Esophagus muscularis mucosa (tissue), 4 donors: ENCODE measurements at places on chromosomes 12 and 14.

DNA sequence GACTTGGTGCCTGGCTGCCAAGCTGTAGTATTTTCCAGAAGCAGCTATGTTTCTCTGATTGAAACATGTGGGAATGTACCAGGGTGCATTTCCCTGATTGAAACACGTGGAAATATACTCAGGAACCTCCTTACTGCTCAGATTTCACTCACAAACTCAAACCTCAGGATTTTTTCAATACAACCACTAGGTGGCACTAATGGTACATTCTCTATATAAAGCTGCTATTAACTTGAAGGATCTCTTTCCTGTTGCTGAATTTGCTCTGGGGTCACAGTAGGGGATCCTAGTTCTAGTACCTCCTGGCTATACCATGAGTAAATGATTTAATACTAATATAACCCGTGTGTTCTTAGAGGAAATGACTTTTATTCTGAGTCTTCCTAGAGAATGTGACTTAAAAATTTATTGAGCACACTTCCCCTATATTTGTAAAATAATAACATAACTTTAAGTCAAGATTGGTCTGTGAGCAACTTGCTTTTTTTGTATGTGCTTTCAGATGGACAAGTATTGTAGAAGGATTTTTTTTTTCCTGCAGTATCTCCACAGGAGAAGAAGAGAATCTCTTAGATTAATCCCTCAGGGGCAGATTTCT is 173.8 kb upstream of the MIS18BP1 start:
- no peak for DNase-seq

- DNase-seq = no peak
Measured at GRCh38 chr12:90621927-90622326, 333.0 kb downstream of the CCER1 start.

- DNase-seq = no peak
Measured at GRCh38 chr14:41960281-41960680, 353.6 kb downstream of the LRFN5 start.

GRCh38 chr12:92730758-92731157 is 28.0 kb downstream of the PLEKHG7 start:
- no peak for DNase-seq

DNA sequence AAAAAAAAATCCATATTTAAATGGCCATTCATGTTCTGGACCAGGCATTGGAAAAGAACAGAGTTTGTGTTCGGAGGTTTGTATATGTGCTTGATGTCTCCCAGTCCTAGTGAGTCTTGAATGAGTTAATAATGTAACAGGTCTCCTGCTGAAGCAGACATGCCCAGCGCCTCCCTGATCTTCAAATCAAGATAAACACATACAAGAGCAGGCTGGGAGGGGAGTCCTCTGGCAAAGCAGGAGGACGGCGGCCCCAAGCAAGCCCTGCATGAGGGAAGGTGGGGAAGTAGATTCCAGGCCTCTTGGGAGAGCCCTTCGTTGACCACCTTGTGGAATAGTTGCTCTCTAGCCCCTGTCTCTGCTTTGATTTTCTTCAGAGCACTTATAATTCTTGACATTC is 156.3 kb downstream of the ZFP36L1 start:
- no peak for DNase-seq

DNA sequence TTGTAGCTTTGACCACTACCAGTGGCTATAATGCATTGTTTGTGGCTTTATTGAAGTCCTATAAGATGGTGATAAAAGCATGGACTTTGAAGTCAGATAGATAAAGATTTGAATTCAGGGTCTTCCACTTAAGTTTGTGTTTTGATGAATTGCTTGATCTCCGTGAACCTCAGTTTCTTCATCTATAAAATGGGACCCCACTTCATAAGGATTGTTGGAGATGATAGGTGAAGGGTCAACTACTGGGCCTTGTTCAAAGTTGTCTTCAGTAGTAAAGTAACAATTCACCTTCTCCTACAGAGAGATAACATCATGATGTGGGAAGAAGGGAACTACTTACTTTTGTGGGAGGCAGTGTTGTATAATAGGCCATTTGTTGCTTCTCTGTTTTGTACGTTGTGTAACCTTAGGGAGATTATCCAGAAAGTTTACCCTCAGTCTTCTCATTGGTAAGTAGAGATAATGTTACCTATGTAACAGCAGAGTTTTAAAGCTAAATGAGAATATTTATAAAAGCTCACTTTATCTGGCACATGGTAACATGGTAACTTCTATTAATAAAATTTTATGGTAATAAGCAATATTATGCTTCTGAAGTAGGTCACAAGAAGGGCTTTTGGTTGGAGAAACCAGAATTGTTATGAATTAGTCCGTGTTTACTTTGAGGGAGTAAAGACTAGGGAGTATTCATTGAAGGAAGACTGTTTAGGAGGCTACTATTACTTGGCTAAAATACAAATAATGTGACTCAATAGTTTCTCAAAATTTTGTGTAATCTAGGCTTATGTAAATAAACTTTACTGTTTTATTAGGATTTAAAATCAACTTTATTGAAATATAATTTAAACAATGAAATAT is 15.1 kb downstream of the ADIPOR2 start:
- DNase-seq = no peak

DNA sequence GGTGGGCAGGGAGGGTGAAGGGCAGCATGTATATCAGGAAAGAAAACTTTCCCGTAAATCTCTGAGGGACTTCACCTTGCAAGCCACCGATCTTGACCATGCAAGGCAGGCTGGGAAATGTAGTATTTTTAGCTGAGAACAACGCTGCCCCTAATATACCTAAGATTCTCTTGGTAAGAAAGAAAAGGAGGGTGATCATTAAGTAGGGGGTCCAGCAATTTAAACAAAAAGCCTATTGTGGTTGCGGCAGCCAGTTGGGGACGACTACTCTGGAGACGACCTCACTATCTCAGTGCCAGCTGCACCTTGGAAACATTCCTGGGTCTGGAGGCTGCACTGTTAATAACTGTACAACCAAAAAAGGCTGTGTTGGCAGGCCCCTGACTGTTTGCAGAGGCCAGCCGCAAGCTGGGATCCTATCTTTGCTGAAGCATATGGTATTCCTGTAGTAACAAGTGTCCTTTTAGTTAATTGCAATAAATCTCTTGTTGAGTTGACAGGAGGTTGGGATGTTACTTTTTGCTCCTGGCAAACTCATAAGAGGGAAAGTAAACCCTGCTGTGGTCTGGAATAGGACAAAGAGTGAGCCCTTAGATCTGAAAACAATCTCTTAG is 6.4 kb downstream of the APOLD1 start:
- DNase-seq = no peak

- DNase-seq = no peak
Measured at GRCh38 chr12:109307051-109307450, 2.0 kb downstream of the FOXN4 start.

DNA sequence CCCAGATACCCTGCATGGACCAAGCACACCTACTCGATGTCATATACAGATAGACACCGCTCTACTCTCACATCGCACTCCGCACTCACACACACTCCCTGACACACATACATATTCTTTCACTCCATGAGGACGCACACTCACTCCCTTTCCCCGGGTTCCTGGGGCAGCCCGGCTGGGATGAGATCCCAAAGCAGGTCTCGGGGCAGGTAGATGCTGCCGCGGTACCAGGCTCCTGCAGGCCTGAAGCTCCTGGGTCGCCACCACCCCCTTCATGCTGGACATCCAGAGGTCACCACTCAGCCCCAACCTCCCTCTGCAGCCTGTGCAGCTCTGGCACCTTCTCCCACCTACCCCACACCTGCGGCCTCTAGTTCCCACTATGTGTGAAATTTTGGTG is 2.3 kb downstream of the C1QL4 start:
- peak; percentile 75 for DNase-seq

GRCh38 chr14:29584992-29585391 is 342.7 kb downstream of the PRKD1 start:
- DNase-seq = no peak

DNA sequence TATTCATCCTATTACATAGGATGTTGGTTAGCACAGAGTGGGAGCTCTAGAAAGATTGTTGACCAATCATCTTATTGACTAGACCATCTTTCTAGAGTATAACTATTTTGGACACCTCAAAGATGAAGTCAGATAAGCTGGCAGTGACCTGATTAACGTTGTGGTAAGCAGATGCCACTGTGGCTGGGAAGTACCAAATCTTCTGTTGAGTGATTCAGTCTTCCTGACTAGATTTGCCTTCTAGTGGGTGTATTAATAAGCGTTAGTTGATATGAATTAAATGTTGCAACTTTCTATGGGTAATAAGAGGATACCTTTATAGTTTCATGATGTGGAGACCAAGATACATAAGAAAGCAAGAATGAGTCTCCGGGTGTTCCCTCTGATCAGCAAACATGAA is 51.2 kb upstream of the HELB start:
- no peak for DNase-seq

GRCh38 chr12:31316891-31317290 is 9.1 kb downstream of the SINHCAF start:
- DNase-seq = no peak

DNA sequence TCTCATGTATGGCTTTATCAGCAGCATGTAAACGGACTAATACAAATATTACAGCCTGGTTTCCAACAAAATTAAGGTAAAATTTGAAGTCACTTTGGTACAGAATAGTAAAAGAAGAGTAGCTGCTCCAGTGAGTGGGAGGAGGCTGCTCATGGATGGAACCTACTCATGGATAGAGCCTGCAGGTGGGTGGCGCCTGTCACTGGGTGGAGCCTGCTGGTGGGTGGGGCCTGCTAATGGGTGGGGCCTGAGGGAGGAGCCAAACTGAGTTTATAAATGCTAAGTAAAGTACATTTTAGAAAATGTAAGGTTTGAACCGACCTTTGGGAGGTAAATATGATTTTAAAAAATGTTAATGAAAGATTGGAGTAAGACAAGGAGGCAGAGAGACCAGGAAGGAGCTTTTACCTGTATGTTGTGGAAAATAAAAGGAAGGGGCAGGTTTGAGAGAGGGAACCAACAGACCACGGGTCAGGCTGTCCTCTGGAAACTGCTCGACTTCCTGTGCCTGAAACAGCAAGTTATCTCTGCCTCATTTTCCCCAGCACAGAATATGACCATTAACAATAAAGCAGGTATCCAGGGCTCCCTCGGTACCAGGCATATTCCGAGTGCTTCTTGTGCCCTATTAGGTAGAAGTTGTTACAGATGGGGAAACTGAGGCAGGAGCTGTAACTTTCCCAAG is 55.9 kb upstream of the SEL1L start:
- DNase-seq = no peak

- DNase-seq = no peak
Measured at GRCh38 chr12:131618303-131618658, 92.6 kb upstream of the SFSWAP start.

GRCh38 chr12:65695113-65695865 is 129.0 kb upstream of the HMGA2 start:
- DNase-seq = no peak

GRCh38 chr12:21542403-21542802 is 16.3 kb downstream of the SPX start:
- no peak for DNase-seq

- DNase-seq = no peak
Measured at GRCh38 chr12:100661300-100661951, 87.9 kb downstream of the GAS2L3 start.

GRCh38 chr12:64580681-64581080 is 29.6 kb upstream of the RASSF3 start:
- no peak for DNase-seq

- no peak for DNase-seq
Measured at GRCh38 chr14:36467332-36467731, 52.7 kb downstream of the NKX2-1 start.

GRCh38 chr12:133202493-133203343 is 21.4 kb downstream of the ZNF268 start:
- no peak for DNase-seq

- DNase-seq = no peak
Measured at GRCh38 chr14:44428231-44428945, 78.7 kb downstream of the FSCB start.

- DNase-seq = no peak
Measured at GRCh38 chr12:128425666-128426331, 158.8 kb downstream of the TMEM132C start.

DNA sequence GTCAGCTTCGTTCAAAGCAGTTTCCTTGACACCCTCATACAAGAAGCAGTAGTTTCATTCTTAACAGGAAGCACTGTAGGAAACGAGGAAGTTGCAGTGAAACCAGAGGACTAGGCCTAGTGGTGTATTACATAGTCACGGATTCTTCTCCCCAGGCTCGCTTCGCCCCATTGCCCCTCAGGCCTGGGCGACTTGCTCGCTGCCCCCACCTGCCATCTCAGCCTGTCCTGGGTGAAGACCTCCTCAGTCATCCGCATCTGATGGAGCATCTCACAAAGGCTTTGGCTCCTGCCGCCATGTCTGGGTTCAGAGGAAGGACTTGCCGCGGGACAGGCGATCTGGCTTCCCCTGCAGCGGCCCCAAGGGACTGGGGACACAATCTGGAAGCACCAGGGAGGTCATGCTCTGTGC is 93.5 kb downstream of the LMNTD1 start:
- peak; percentile 64 for DNase-seq

DNA sequence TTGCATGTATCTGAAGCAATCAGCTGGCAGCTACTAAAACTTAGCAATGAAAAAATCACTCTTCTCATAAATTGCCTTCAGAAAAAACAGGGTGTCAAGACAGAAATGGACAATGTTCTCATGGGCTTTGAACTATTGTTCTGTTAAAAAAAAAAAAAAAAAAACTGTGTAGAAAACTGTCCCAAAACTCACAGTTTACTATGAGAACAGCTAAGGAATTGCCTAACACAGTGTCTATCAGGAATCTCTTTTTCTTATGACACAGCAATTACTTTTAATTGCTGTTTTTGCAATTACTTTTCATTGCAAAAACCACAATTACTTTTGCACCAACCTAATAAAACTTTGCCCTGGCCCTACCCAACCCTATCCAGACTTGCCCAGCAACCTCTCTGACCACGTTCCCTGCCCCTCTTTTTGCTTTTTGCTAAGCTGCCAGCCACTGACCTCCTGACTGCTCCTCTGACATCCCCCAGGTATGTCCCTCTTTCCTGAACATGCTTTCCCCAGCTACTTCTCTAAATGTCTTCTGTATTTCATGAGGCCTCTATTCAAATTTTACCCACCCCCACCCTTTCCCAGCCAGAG is 68.0 kb upstream of the SLCO1C1 start:
- no peak for DNase-seq

- DNase-seq = no peak
Measured at GRCh38 chr14:38404616-38405015, 148.7 kb upstream of the CLEC14A start.

DNA sequence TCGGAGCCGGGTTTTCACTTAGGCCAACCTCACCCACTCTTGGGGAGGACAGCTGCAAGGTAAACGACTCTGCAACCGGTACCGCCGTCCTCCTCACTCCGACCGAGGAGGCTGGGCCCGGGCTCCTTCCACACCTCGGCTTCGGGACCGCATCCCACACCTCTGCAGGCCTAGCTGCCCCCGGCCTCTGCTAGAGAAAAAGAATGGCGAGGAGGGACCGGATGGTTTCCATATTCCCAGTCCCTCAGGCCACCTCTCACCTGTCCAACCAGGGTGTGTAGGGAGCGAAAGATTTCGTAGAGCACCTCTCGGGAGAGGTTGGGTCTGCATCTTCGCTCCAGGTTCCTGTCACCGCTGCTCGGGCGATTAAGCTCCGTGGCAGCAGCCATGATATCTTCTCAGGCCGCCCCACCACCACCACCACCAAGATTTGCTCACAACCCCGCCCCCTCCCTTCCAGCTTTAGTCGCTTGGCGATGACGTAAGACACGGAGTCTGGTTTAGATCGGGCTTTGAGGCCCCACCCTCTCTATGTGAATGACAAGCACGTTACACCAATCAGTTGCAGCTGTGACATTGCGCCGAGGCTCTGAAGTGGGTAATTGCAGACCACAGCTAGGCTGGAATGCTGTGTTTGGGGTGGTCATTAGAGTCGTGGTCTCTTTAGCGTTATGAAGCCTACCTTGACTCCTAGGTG is at the start of gene MBIP:
TSS of gene MBIP (minus strand) at position 438 of the 697 bp plus-strand sequence. CDS start at position 389, 49 bp downstream.
- peak; percentile 99 for DNase-seq

- no peak for DNase-seq
Measured at GRCh38 chr12:109696485-109697269, 16.9 kb upstream of the FAM222A start.
